ENCODE measurements at places on chromosomes 11 and 22.

DNA sequence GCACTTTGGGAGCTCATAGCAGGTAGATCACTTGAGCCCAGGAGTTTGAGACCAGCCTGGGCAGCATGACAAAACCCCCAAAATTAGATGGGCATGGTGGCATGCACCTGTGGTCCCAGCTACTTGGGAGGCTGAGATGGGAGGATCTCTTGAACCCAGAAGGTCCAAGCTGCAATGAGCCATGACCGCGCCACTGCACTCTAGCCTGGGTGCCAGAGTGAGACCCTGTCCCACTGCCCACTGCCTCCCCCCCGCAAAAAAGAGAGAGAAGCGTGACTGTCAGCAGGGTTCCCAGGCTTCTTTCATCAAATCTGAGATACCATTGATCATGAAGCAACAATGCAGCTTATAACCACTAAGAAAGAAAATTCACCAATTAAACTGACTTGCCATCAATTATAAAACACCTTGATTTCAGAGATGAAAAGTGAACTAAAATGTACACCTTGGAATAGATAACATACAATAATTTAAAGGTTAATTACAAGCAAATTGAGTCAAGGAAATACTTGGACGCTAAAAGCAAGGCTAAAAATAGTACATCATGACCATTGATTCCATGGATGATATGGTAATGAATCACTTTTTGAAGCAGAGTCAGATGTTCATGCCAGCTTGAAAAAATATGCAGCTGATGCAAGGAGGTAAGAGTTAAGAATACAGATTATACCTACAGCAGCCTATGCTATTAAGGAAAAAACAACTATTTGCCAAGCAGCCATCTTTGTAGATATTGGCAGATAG lies 90.8 kb upstream of the ALKBH3 start:
- DNase-seq, result no peak

DNA sequence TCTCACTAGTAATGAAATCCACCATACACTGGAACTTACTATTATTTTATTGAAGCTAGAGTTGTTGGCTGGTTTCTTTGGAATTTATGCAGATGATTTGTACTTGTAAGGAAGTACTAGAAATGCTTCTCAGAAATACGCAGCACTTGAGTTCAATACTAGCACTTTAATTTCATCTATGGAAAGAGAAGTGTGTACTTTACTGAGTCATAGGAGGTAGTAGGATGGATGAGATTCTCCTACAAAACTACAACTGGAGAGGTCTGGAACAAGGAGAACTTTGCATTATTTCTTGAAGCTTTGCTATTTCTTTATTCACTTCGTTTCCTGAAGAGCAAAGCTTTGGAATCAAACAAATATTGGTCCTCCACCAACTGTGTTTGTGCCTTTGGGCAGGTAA lies 44.1 kb upstream of the CCDC90B start:
- no peak for DNase-seq

DNA sequence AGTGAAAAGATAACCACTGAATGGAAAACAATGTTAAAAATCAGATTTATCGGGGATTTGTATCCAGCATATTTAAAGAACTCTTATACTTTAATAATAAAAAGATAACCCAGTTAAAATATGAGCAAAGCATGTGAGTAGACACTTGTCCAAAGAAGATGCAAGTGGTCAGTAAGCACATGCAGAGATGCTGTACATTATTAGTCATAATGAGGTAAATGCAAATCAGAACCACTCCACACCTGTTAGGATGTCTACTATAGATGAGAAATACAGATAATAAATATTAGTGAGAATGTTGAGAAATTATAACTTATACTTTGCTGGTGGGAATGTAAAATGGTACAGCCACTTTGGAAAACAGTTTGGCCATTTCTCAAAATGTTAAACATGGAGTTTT lies 28.0 kb downstream of the QSER1 start:
- no peak for DNase-seq

DNA sequence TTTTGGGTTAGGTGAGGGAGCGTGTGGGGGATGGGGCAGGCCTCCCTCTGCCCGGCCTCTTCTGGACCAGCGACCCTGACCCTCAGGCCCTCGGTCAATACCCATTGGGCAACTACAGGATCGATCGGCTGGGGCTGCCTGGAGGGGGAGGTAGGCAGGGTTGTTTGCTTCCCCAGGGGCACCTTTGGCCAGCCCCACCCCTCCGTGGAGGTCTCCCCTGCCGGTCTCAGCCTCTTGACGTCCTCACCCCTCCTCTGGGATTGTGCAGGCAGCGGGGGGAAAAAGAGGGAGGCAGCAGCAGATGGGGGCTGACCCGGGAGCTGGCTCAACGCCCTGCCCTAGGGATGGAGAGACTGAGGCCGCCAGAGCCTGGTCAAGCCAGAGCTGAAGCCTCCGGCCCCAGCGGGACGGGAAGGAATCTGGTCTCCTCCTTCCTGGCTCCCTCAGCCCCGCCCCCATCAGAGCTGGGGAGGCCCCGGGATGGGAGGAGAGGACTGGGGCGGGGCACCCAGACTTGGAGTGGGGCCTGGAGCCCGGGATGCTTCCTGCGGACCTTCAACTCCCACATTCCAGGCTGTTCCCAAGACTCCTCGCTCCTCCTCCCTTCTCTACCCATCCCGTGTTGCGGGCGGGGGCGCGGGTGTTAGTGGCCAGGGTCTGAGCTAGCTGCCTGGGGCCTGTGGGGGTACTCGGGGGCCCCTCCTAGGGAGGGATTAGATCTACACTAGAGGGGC lies 14.4 kb upstream of the CDC42EP1 start:
- peak; percentile 96 for DNase-seq

DNA sequence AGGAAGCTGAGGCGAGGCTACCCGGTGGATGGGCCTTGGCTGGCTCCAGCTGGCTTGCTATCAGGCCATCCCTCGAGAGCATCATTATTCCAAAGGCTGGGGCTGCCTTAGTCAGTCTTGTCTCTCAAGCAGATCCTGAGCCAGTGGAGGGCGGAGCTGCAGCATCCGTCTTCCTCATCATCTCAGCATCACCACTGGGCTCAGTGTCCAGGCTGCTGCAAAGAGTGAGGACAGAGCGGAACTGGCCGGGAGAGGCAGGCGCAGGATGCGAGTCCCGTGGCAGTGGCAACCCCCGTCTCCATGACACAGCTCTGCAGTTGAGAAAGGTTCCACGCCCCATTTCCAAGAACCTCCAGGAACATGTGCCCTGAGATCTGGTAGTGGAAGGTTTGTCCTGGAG lies 4.4 kb downstream of the TP53I11 start:
- peak; percentile 74 for DNase-seq

DNA sequence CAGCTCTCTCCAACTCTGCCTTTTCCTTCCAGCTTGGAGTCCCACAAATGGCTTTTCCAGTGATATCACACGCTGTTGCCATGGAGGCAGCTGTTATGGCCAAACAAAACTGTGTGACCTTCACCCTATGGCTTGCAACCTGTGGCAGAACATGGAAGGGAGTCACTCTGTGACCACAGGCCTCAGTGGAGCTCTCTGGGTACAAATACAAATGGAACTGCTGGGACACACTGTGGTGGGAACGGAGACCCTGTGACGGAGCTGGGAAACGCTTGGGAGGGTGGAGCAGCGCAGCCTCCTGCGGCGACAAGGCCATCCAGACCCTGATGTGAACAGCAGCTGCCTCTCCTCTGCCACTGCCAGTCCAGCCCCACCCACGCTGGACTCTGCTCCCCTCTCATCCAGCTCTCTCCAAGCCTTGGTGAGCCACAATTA lies 162.5 kb downstream of the ETS1 start:
- DNase-seq, result peak; percentile 83

GRCh38 chr22:48065892-48066291 lies 1303.4 kb downstream of the TBC1D22A start:
- peak; percentile 65 for DNase-seq

GRCh38 chr22:35334004-35334403 lies 34.3 kb downstream of the TOM1 start:
- no peak for DNase-seq

DNA sequence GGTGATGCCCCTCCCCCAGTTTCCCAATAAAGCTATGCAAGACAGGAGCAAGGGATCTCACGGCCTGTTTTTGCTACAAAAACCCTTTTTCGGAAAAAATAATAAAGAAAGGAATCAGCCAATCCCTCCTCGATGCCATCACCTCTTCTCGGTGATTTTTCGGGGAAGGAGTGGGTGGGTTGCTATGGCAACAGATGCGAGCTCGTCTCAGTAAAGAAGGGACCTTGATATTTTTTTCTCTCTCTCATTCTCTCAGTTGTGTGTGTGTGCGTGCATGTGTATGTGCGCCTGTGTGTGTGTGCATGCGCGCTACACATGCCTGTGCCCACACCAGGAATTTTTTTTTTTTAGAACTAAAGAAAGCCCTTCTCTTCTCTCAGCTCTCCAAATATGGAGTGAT lies 3.8 kb upstream of the NPAS4 start:
- DNase-seq, result no peak

DNA sequence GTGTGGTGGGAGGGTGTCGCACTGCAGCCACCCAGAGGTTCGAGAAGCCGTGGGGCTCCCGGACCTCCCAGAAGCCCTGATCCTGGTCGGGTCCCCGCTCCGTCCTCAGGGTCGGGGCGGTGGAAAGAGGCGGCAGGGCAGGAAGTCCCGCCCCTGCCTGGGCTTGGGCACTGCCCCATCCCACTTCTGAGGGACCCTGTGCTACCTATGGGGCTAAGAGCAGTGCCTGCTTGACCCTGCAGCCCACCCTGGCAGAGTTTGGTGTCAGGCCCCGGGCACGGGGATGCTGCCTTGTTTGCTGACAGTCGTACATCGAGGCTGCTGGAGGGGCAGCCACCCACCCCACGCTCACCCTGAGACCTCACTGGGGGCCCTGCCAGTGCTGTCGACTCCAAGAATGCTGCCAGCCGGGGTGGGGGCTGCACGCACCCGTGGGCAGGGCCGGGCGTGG lies 19.4 kb downstream of the RNH1 start:
- DNase-seq, result no peak

GRCh38 chr22:22933807-22934542 lies 46.4 kb downstream of the IGLL5 start:
- DNase-seq, result peak; percentile 36

DNA sequence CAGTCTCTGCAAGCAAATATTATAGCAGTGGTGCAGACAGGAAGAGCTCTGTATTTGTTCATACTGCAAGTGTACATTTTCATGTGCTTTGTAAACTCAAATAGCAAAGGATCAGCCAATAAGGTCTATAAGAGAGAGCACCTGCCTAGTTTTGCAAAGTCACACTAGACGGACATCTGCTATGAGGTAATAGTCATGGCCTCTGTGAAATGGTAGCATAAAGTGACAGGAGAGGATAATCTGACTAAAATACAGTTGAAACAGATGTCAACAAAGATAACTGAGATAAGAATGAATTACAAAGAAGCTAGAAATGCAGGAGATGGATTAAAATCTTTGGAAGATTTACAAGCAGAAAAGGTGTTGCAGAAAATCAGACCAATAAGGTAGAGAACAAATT lies 70.6 kb upstream of the SPON1 start:
- DNase-seq, result no peak

- DNase-seq, result peak; percentile 94
These were observed 146.5 kb upstream of the RAG2 start for GRCh38 chr11:36744375-36745168.

GRCh38 chr22:22167791-22168189 lies 76.8 kb upstream of the VPREB1 start:
- no peak for DNase-seq

- DNase-seq, result no peak
These were observed 81.7 kb upstream of the APOA1 start for GRCh38 chr11:116918925-116919655.

DNA sequence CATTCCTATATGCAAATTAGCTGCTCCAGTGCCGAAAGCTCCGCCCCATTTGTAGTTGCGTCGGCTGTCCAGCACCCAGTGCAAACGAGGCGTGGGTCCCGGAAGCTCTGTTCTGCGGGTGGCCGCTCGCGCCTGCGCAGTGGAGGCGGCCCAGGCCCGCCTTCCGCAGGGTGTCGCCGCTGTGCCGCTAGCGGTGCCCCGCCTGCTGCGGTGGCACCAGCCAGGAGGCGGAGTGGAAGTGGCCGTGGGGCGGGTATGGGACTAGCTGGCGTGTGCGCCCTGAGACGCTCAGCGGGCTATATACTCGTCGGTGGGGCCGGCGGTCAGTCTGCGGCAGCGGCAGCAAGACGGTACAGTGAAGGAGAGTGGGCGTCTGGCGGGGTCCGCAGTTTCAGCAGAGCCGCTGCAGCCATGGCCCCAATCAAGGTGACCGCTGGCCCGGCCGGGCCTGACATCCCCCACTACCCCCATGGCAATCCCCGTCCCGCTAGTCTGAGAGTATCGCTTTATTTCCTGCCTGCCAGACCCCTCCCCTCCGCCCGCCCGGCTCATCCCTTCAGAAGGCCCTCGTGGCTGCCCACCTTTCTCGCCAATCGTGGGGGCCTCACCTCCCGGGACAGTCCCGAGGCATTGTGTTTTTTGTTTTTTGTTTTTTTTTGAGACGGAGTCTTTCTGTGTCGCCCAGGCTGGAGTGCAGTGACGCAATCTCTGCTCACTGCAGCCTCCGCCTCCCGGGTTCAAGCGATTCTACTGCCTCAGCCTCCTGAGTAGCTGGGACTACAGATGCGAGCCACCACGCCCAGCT lies at the start of gene PRDX5:
Gene PRDX5 (plus strand): TSS at position 161 of the 805 bp plus-strand sequence. CDS start 95 bp downstream, at position 256.
- peak; percentile 98 for DNase-seq

DNA sequence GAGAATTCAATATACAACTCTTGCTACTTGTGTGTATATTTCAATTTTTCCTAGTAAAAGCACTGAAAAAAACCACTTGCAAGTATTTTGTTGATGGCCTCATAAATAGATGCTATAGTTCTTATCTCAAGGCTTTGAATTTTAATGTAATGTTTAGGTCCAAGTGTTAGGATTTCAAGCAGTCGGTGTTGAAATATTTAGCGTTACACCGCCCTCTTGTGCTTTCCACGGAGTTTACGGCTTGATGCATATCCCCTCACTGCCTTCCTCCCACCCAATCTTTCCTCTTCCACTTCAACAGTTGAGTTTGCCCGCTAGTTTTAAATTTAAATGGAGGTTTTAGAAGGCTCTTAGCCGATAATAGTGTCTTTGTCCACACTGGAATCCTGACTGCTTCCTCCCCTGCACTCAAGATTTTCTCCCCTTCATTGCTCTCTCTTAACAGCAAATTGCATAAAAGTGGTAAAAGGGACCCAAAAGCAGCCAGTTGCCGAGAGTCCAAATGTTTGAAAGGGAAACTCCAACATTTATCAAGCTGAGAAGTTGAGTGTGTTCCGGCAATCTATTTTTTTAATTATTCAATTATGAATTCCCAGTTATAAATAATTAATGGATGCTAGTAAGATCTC lies 25.9 kb upstream of the HTATIP2 start:
- no peak for DNase-seq

GRCh38 chr11:71962428-71963038 lies 33.7 kb downstream of the RNF121 start:
- DNase-seq, result no peak
